ENCODE measurements at places on chromosomes 4 and X. TPM values are rescaled to one million over a fixed set of nuclear protein-coding genes. Genes with fewer than 3 reads are reported as not detected.

Gene FGD1
- total RNA-seq: 8.6 TPM

DNA sequence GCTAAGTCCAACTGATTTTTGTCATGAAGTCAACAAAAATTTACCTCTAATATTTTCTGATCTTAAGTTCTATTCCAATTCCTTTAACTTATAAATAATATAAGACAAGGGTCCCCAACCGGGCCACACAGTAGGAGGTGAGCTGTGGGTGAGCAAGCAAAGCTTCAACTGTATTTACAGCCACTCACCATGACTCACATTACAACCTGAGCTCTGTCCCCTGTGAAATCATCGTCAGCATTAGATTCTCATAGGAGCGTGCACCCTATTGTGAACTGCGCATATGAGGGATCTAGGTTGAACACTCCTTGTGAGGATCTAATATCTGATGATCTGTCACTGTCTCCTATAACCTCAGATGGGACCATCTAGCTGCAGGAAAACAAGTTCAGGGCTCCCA, 227.4 kb downstream of the MAPK10 start:
- no peak for DNase-seq

DNA sequence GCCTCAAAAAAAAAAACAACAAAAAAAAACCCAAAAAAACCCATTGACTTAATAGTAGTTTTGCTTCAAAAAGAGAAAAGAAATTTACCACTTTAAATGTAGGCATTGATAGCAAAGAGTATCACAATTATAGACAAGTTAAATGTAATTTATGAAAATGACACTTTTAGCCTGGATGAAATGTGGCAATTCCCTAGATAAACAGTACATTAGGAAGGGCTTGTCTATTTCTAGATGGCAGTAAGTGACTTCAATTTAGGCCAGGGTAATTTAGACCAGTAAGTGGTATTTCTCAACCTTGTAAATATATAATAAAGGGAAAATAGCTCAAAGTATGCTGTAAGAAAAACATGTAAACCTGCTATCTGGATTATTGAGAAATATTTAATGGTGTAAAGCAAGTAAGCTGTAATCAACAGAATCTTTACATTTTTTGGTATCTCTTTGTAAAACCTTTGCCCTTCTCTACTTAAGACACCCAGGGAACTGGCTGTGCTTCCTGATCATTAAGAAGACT, 103.7 kb upstream of the RAPGEF2 start:
- no peak for DNase-seq

GRCh38 chr4:108829966-108830492, 67.2 kb upstream of the ETNPPL start:
- DNase-seq: no peak

- DNase-seq: no peak
Observed at GRCh38 chrX:123424546-123424945, 240.5 kb downstream of the GRIA3 start.

Gene ADH1A
- 0.36 TPM for total RNA-seq

GRCh38 chr4:81499840-81500239, 28.1 kb upstream of the RASGEF1B start:
- no peak for DNase-seq

Gene ARMCX1
- 32.7 TPM for total RNA-seq

GRCh38 chr4:38804654-38805295, at the start of gene TLR1:
TSS of gene TLR1 (minus strand) at chr4:38804791. CDS start at chr4:38798831, 5,960 bp downstream.
- DNase-seq: no peak

Gene CACNA1F
- total RNA-seq: 0.08 TPM

Gene DDX60
- 5.3 TPM for total RNA-seq

DNA sequence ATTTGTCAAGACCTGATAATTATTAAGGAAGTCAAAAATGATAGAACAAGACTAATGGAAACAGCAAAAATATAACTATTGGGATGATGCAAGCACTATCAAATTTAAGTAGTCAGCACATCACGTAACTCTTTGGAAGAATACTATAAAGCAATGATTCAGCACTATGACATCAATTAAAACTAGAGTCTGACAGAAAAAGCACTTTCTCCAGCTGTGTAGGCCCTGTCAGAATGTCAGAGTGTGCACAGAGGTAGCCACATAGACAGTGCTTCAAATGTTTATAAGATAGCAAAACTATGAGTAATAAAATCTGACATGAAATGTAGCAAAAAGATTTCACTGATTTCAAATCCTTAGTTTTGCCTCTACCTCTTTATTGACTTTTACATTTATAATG, 1226.6 kb upstream of the ADGRL3 start:
- no peak for DNase-seq

- no peak for DNase-seq
Observed at GRCh38 chr4:150096625-150097024, 18.4 kb downstream of the DCLK2 start.

GRCh38 chrX:122272011-122272410, 912.1 kb upstream of the GRIA3 start:
- DNase-seq: no peak

- no peak for DNase-seq
Observed at GRCh38 chr4:28966982-28967381, 1753.2 kb upstream of the PCDH7 start.

Gene PPEF2
- not detected for total RNA-seq

DNA sequence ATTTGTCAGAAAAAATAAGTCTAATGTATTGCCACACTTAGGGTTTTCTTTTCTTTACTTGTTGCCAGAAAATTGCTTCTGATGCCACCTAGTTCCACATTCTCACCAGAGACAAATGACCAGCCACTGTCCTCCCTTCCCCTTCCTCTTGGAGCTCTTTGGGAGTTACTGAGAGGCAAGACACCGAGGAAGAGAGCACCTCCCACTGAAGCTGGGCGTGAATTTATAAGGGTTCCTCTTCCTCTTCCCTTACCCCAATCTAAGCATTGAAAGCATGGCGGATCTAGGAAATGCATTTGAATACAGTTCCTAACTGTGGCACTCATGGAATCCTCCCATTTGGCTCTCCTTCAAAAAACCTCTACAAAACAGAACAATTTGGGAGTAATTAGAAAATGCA, 30.0 kb downstream of the ANXA3 start:
- DNase-seq: no peak

GRCh38 chr4:185282968-185283367, 73.6 kb downstream of the SNX25 start:
- DNase-seq: no peak

Gene INTS6L
- 2.3 TPM for total RNA-seq

- peak; percentile 41 for DNase-seq
Observed at GRCh38 chr4:4334798-4335520, 44.9 kb downstream of the ZBTB49 start.

Gene SPIN2A
- total RNA-seq: 0.22 TPM

DNA sequence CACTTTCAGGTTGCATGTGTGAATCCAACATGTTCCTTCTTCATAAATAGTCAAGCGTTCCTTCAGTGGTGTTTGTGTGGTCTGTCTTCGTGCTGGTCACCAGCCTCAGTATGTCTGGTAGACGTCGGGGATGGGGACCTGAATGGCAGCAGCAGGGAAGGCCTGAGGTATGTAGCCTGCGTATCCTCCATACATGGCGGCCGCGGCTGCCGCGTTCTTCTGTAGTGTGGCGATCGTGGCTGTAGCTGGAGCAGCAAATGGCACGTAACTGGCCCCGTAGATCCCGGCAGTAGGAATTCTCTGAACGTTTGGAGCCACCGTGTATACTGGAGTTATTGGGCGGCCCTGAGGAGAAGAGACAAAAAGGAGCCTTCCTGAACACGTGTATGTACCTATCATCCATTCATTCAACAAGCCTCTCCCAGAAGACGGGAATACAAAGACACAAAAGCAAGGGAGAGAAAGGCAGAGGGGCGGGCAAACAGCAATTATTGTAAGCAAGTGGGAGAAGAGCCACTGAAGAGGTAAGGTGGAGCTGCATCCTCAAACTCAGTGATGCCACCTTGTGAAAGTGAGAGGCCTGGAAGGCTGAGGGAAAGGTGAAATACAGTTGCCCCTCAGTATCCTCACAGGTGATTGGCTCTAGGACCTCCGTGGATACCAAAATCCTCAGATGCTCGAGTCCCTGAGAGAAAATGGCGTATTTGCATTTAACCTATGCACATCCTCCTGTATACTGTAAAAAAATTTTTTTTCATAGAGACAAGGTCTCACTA, 90.9 kb downstream of the CHRNA9 start:
- no peak for DNase-seq

Gene PITX2
- not detected for total RNA-seq

GRCh38 chr4:48342606-48342880, 1.2 kb downstream of the SLAIN2 start:
- no peak for DNase-seq

- DNase-seq: no peak
Observed at GRCh38 chrX:95911062-95911461, 773.6 kb upstream of the DIAPH2 start.

GRCh38 chrX:121571333-121571732, 523.9 kb downstream of the GLUD2 start:
- DNase-seq: no peak

- DNase-seq: no peak
Observed at GRCh38 chrX:44003975-44004374, 30.8 kb upstream of the NDP start.

GRCh38 chrX:37776987-37777325, 2.9 kb upstream of the CYBB start:
- no peak for DNase-seq

Gene HERC5
- 2.6 TPM for total RNA-seq

Gene PABPC1L2A
- not detected for total RNA-seq

Gene ADH7
- not detected for total RNA-seq

GRCh38 chr4:48913346-48913745, 6.8 kb upstream of the OCIAD2 start:
- DNase-seq: no peak

- no peak for DNase-seq
Observed at GRCh38 chr4:153535772-153536513, 69.8 kb downstream of the TMEM131L start.

- no peak for DNase-seq
Observed at GRCh38 chr4:1554876-1555265, 129.2 kb downstream of the FAM53A start.

- no peak for DNase-seq
Observed at GRCh38 chr4:159284733-159285132, 181.9 kb downstream of the RAPGEF2 start.

DNA sequence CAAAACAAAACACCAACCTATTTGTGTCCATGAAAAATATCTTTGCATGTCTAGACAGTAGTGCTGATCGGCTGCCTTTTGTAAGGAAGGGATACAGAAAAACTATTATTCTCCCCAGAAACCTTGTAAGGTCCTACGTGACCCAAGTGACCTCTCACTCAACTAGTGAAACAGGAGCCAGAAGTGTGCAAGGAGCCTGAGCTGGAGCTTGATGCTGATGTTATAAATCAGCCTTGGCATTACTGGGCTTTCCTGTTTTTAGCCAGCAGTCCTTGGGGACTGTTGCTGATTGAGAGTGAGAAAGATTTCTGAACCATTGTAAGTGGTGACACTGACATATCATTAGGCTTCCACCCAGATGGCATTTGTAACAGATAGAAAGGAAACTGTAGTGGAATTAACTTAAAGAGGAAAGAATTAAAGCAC, 100.8 kb upstream of the LIMCH1 start:
- no peak for DNase-seq
